ENCODE measurements at places on chromosomes 4 and X.

GRCh38 chr4:120431180-120431579 is 364.5 kb upstream of the MAD2L1 start:
- DNase-seq = no peak

GRCh38 chr4:95715830-95716229 is 124.1 kb upstream of the PDHA2 start:
- no peak for DNase-seq

GRCh38 chr4:137345597-137345996 is 186.7 kb downstream of the PCDH18 start:
- DNase-seq = no peak

GRCh38 chr4:1983053-1983845 is 25.5 kb downstream of the NELFA start:
- DNase-seq = no peak

DNA sequence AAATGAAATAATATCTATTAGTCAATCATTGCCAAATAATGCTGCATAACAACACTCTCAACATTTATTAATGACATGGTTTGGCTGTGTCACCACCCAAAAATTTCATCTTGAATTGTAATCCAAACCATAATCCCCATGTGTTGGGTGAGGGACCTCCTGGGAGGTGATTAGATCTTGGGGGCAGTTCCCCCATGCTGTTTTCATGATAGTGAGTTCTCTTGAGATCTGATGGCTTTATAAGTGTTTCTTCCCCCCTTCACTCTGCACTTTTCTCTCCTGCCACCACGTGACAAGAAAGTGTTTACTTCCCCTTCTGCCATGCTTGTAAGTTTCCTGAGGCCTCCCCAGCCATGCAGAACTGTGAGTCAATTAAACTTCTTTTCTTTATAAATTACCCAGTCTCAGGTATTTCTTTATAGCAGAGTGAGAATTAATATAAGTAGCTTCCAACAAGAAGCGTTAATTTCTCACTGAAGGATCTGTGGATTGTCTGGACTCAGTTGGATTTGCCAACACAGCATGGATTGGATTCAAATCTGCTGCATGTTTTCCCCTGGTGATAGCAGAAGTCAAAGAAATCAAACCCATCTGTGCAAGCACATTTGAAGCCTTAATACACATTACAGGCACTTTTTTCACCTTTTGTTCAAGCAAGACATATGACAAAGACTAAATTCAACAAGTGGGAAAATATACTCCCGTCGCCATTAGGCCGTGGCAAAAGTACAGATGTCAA is 216.6 kb downstream of the PDGFC start:
- DNase-seq = peak; percentile 37

- peak; percentile 18 for DNase-seq
These were observed 15.8 kb upstream of the SLC25A4 start for GRCh38 chr4:185127021-185127925.

DNA sequence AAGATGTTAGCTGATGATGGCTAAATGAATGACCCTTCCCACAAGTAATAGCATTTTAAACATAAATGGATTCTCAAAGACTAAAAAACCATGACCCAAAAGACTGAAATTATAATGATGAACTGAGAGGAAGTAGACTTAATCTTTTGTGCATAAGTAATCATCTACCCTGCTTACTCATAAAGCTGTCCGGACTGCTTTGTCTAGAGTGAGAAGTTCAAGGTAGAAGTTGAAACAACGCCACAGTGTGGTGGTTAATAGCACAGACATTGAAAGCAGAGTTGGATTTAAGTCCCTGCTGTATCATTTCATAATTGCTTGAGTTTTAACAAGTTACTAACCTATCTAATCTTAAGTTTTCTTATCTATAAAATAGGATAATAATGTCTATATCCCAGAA is 346.6 kb downstream of the CENPC start:
- DNase-seq = peak; percentile 20

DNA sequence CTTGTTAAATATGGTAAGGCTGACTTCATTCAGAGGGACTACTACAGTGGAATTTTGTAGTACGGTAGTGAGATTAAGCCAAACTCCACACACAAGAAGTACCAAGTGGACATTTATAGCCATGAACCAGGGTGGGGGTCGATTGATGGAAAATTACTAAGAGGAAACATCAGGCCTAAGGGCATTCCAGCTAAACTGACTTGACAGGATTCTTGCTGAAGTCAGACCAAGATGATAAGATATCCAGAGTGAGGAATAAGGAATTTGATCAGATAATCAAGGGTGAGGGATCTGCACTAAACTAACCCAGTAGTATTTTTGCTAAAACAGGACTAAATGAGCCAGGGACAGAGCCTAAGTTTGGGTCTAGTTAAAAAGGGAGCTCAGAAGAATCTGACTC is 597.5 kb downstream of the RPA4 start:
- DNase-seq = no peak

DNA sequence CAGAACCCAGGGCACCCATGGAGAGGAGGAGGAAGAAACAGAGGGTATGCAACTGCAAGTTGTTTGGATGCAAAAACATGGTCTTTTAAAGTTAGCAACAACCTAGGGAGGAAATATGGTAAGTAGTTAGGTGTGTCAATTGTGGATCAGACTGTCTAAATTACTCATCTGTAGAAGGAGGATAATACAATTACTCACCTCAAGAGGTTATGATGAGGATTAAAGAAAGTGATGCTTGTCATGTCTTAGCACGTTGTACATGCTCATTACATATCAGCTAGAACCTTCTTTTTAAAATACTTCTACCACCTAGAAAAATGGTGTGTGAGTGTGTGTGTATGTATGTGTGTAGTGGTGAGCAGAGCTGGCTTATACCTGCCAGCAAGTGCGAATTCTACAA is 2.3 kb upstream of the C1QTNF7 start:
- no peak for DNase-seq

DNA sequence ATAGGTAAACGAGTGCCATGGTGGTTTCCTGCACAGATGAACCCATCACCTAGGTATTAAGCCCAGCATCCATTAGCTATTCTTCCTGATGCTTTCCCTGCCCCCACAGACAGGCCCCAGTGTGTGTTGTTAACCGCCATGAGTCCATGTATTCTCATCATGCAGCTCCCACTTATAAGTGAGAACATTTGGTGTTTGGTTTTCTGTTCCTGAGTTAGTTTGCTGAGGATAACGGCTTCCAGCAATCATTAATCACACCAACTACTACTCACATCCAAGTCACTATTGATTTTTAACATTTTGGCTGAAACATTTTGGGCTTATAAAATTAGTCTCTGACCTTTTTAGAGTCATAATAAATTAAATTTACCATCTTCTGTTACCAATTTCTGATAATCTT is 205.3 kb downstream of the SPOCK3 start:
- no peak for DNase-seq

- no peak for DNase-seq
These were observed 61.7 kb downstream of the HADH start for GRCh38 chr4:108051343-108051742.

Measured in hematopoietic multipotent progenitor cell (in vitro differentiated cells).